ENCODE measurements at places on chromosomes 11 and 22.

GRCh38 chr11:84564180-84564866 lies 1062.8 kb downstream of the DLG2 start:
- no peak for DNase-seq

DNA sequence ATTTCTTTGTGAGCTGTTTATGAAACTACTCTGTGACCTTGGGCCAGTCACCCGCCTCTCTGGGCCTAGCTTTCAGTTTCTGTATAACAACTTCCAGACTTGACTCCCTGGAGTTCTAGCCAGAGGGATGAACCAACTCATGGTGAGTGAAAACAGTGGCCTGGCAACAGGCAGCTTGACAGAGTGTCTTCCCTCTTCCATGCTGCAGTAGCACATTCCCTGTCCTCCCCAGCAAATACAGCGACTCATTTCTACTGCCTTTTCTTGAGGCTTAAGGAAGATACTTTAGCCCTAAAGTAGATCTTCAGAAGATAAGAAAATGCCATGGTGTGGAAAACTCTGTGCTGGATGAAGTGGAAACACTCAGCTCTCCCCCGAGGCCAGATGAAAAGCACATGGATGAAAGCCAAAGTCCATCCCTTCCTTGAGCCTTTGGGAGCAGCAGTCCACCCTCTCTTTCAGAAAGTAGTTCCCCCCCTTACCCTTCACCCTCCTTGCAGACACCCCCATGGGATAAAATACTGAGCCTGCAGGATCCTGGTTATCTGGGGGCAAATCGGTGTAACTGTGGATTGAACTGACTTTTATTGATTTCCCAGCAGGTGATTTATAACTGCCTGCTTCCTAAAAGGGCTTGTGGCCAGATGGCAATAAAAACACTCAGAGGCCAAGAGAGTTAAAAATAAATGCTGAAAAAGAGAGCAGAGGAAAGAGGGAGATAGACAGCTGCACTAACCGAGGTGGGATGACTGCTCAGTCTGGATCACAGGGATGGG lies 24.1 kb downstream of the IRAG1 start:
- no peak for DNase-seq

DNA sequence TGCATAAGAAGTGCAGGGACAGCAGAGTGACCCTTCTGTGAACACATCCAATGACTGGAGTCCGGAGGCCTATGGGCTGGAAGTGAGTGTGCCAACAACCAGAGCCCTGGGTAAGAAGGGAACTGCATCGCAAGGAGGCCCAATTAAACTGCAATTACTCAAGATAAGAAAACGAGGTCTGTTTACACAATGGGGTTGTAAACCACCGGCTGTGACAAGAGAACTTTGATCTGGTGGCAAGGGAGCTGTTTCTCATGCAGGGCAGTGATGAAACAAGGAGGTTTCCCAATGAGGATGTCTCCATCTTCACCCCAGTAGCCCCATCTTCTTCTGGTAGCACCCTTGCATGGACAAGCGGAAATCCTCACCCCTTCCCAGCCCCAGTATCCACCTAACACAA lies 21.5 kb downstream of the ETS1 start:
- DNase-seq: no peak

DNA sequence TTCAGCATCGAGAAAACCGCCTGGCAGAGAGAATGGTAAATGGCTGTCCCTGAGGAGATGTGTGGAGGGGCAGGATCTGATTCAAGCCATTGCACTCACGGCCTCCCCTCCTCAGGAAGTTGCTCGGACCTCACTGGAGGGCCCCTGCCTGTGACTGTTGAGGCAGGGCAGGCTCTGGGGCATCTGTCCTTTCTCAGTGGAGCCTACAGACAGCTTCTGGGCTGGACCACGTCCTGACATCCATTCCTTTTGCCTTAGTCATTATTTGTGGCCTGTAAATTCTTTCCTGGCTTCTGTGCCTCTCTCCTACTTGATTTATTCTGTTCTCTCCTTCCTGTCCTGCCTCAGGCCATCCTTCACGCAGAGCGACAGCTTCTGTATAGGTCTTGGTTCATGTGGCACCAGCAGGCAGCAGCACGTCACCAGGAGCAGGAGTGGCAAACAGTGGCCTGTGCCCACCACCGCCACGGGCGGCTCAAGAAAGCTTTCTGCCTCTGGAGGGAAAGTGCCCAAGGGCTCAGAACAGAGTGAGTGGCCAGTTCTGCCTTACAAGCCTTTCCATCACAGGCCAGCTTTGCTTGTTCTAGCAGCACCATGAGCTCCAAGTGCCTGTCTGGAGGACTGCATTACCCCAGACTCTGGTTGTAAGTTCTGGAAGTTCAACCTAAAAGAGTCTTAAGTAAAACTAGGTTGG lies 59.6 kb downstream of the PISD start:
- DNase-seq: no peak

DNA sequence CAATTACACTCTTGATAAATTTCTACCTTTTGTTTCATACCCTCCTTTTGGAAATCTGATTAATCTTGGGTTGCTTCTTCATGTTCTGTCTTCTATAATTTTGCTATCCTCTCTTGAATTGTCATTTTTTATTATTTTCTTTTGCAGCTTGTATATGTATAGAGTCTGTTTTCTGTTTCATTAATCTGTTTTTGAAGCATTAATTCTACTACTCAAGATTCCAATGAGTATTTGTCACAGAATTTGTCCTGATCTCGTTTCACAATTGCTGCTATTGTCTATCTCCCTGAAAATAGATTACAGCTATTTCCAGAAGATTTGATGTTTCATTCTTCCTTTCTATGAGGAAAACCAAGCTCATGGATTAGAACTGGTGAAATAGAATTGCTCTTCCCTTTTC lies 406.1 kb downstream of the DYNC2H1 start:
- no peak for DNase-seq

GRCh38 chr11:128093689-128094088 lies 493.7 kb downstream of the ETS1 start:
- no peak for DNase-seq

DNA sequence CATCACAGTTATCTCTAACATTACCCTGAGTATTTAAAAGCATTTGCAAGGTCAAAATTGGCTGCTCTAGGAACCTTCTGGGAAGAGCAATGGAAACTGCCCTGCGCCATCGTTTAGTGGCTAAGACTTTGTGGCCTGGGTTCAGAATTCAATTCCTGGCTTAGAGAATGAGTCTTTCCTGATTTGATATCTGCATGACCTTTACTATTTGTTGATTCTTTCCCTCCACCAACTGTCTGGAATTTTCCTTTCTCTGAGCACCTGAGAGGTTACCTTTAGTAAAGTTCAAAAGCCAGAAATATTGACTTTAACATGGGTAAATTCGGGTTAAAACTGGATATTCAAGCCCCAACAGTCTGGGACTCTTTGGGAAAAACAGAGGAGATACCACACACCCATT lies 43.0 kb upstream of the SLC5A12 start:
- DNase-seq: no peak

- no peak for DNase-seq
Measured at GRCh38 chr22:24707470-24707801, 67.1 kb downstream of the PIWIL3 start.

GRCh38 chr11:33931067-33931466 lies 39.2 kb upstream of the LMO2 start:
- DNase-seq: no peak

GRCh38 chr11:24391167-24391566 lies 105.7 kb upstream of the LUZP2 start:
- DNase-seq: no peak

DNA sequence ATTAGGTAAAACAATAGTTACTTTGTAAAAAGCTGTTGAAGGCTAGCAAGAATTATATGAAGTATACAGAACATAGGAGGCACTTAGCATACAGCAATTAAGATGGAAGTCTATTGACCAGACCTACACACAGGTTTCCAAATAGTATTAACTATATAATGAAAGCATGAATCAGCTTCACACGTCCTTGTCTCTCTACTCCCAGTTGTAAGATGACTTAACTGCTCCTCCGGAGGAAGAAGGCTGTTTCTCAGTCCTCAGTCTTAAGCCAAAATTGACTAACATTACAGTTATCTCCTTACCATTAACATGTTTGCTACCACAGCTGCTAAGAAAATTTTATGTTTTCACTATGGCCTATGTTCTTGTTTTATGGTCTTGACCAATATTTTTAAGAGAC lies 24.7 kb downstream of the SIK3 start:
- DNase-seq: no peak

- DNase-seq: no peak
Measured at GRCh38 chr11:88183233-88183632, 8.0 kb upstream of the RAB38 start.

DNA sequence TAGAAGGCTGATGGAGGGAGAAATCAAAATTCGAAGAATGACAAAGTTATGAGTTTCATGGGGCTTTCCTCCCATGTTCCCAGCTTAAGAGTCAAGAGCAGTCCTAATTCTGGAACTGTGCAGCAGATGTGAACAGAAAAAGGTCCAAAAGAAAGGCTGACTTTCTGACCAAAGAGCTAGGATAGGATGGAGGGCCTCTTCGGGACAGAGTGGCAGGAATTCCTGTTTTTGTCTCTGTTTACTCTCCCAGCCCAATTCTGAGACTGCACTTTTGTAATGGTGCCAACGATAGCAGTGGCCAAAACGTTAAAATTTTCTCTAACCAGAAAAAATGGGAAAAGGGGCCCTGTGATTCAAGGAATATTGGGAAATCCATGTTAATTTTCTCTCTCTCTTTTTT lies 193.6 kb downstream of the EFCAB6 start:
- DNase-seq: no peak
